ENCODE measurements at places on chromosomes 12 and 14.

DNA sequence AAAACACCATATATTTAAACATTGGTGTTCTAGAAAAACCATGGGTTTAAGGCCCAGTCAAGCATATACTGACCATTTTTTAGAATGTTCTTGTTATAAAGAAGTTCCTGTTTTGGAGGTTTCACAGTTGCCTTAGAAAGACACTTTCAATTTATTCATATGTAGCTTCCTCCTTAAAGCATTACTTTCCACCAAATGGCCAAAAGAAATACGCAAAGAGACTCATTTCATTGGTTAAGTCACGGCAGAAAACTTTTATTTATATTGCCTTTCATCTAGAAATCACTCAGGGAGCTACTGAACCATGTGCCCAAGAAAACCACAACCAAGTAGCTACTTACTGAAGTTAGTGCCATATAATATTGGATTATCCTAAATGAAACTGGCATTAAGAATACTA, 40.0 kb downstream of the MYBPC1 start:
- no peak for DNase-seq

DNA sequence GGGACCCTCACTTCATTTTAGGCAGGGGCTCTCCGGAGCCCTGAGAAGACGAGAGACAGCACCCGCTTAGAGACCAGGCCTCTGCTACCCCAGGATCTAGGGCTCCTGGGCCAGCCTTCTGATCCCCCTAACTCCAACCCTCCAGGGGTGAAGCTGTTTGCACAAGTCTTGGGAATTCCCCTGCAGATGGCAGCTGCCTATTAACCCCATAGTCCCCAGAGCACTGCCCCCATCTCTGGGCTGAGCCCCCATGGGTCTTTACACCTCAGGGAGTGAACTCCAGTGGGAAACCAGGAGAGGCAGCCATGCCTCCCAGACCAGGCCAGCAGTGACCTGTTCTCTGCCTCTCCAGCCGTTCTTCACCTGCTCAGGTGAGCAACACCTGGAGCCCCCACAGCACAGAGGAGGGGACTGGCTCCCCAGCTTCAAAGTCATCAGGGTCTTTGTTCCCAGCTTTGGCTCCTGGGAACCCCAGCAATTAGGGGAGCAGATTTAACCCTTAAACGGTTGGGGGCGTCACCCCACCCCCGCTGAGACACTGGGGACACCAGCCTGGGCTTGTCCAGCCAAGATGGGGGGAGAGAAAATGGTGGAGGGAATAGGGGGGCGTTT, 2.3 kb downstream of the WNT10B start:
- no peak for DNase-seq

- DNase-seq: no peak
Observed at GRCh38 chr12:63882844-63883243, 38.3 kb downstream of the SRGAP1 start.

DNA sequence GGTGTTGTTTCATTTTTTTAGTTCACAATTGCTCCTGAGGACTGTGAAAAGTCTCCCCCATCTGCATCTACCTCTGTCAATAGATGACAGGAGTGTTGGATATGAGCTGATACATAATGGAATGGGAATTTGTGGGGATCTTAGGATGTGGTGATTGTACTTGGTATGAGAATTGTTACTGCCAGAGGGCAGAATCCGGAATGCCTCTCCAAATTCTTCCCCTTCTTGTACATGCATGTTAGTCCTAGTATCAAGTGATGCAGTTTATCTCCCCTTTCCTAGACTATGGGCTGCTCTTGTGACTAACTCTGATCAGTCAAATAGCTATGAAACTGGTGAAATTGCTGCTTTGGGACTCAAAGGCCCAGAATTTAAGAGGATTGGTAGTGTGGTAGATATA, 24.8 kb upstream of the NOVA1 start:
- no peak for DNase-seq

DNA sequence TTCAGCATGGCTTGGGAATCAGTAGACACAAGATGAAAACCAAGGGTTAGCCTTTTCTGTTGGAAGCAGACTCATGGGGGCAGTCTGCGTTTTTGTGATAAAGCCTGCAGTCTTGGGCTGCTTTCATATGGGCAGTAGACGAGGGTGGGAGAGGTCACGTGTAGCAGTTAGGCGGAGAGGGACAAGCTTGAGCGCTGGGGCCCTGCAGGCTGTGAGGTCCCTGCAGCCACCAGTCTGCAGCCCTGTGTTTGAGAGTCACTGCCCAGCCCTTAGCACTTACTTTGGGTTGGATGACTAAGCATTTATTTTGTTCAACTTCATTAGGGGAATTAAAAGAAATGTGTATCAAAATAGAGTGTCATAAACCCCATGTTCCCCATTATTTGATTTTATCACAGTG, 37.2 kb downstream of the EP400 start:
- DNase-seq: no peak

GRCh38 chr14:26835979-26836570, 238.2 kb upstream of the NOVA1 start:
- DNase-seq: no peak

DNA sequence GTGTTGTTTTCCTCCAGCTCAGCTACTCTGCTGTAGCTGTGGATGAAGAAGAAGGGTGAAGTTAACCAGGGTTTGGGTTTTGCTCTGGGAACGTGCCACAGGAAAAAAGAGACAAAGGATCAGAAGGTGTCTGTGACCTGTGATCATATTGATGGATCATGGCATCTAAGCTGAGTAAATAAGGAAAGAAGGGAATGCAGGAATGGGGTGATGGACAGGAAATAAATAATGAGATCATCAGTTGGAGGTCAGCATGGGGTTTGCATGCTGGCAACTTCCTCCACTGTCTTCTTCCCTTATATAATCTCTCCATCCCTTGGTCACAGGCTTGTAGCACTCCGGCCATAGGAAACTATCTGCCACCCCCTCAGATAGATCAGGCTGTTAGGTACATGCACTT, 430.3 kb upstream of the PDE3A start:
- DNase-seq: no peak

GRCh38 chr12:46677749-46678148, 148.0 kb downstream of the SLC38A4 start:
- DNase-seq: no peak

- no peak for DNase-seq
Observed at GRCh38 chr14:74852922-74853530, 22.9 kb downstream of the PROX2 start.

Measured in activated T-helper 1 cell treated with anti-CD3 and anti-CD28 coated beads, Interleukin-2, amount 50 U/mL, for 16 hours (primary cell).